ENCODE measurements at places on chromosomes 1 and 21. TPM values are rescaled to one million over a fixed set of nuclear protein-coding genes. Genes with fewer than 3 reads are reported as not detected.

TRAF3IP3 gene
- total RNA-seq: 0.26 TPM

GCSAML gene
- total RNA-seq: not detected

TNFRSF18 gene
- total RNA-seq: 2.1 TPM

KIAA0040 gene
- 0.16 TPM for total RNA-seq
